ENCODE measurements at places on chromosomes 3 and 15.

DNA sequence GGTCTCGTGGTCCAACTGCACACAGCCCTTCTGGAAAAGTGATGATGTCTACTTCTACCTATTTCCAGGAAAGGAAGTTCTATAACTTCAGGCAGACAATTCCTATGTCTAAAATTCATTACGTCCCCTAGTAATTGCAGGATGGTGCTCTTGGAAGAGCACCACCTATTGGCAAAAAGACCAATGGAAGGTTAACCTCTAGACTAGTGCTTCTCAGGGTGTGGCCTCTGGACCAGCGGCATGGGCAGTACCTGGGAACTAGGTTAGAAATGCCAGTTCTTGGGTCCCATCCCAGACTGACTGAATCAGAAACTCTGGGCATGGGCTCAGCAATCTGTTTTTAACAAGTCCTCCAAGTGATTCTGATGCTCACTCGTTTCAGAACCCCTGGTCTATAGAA lies 258.3 kb upstream of the ICE2 start:
- no peak overlapping the region for H3K4me3 ChIP-seq
- H3K36me3 ChIP-seq, result peaks cover 5% of the 10 kb centered on the region
- no peak for DNase-seq
- no peaks in the 10 kb centered on the region for H3K27me3 ChIP-seq
- peak overlapping the region; percentile 94 for H3K27ac ChIP-seq

DNA sequence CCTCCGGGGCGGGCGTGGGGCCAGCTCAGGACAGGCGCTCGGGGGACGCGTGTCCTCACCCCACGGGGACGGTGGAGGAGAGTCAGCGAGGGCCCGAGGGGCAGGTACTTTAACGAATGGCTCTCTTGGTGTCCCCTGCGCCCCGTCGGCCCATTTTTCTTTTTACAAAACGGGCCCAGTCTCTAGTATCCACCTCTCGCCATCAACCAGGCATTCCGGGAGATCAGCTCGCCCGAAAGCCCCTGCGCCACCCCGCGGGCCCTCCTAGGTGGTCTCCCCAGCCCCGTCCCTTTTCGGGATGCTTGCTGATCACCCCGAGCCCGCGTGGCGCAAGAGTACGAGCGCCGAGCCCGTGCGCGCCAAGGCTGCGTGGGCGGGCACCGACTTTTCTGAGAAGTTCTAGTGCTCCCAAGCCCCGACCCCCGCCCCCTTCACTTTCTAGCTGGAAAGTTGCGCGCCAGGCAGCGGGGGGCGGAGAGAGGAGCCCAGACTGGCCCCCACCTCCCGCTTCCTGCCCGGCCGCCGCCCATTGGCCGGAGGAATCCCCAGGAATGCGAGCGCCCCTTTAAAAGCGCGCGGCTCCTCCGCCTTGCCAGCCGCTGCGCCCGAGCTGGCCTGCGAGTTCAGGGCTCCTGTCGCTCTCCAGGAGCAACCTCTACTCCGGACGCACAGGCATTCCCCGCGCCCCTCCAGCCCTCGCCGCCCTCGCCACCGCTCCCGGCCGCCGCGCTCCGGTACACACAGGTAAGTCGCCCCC lies at the start of gene THBS1:
THBS1 (plus strand) TSS at position 595 of the 757 bp plus-strand sequence. CDS start 779 bp downstream, outside the sequence.
- peak within 1 kb of the TSS; percentile 78 for H3K27ac ChIP-seq
- H3K4me1 ChIP-seq, result peaks cover 22% of the 10 kb centered on the region
- H3K36me3 ChIP-seq, result peaks cover 9% of the 10 kb centered on the region
- peaks cover 32% of the 10 kb centered on the region for H3K27me3 ChIP-seq
- H3K4me3 ChIP-seq, result peak within 1 kb of the TSS; percentile 91

GRCh38 chr3:77513542-77513941 lies 473.6 kb downstream of the ROBO2 start:
- no peak for DNase-seq
- no peaks in the 10 kb centered on the region for H3K27me3 ChIP-seq
- H3K27ac ChIP-seq, result no peak overlapping the region
- no peak overlapping the region for H3K4me3 ChIP-seq

- H3K4me3 ChIP-seq, result no peak overlapping the region
- no peaks in the 10 kb centered on the region for H3K27me3 ChIP-seq
- no peak overlapping the region for H3K27ac ChIP-seq
- no peaks in the 10 kb centered on the region for H3K36me3 ChIP-seq
- no peaks in the 10 kb centered on the region for H3K4me1 ChIP-seq
Observed at GRCh38 chr3:162139841-162140240, 643.2 kb downstream of the OTOL1 start.

DNA sequence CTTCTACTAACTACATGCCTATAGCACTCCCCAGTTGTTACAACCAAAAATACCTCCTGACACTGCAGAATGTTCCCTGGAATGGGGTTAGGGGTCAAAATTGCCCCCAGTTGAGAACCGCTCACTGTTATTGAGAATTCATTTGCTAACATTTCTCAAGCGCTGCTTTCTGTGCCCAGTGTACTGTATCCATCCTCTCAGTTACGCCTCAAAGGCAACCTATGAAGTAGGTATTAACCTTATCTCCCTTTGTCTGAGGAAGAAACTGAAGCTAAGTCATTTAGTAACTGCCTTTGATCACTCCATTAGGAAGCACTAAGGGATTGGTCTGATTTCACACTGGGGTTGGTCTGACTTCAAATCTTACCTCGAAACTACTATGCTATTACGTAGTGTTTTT lies 70.1 kb downstream of the CADPS start:
- H3K4me3 ChIP-seq, result no peak overlapping the region
- H3K36me3 ChIP-seq, result no peaks in the 10 kb centered on the region
- no peak for DNase-seq
- no peak overlapping the region for H3K27ac ChIP-seq
- no peaks in the 10 kb centered on the region for H3K4me1 ChIP-seq

- no peaks in the 10 kb centered on the region for H3K27me3 ChIP-seq
- peaks cover 2% of the 10 kb centered on the region for H3K36me3 ChIP-seq
- DNase-seq, result no peak
- no peak overlapping the region for H3K4me3 ChIP-seq
- no peak overlapping the region for H3K27ac ChIP-seq
Observed at GRCh38 chr15:100167884-100168375, 173.8 kb downstream of the ADAMTS17 start.

DNA sequence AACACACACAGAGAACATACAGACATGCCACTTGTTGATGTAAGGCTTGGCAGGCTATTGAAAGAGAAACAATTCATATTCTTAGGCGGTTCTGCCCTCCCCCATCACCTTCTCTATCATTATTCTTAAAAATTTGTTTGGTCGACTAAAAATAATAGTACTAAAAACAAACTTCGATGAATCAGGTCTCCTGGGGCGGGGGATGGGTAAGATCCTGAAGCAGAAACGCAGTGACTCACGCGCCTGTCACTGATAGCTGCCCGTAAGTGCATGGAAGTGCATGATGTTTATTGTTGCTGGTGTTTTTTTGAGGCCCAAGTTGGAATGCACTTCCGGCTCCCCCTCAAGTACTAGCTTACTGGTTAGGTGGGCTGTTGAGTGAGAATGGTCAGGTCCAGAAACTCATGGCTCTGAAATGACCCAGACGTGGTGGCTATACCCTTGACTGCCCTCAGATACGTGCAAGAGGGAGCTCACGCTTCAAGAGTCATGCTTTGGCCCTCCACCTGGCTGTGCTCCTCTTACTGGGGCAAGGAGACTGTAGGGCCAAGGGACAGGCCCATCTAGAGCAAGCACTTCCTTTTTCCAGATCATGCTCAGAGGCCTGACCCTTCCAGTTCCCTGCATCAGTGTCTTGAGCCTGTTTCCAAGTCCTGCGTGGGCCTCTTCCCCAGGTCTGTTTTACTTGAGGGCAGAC lies 10.9 kb downstream of the SMAD3 start:
- peaks cover 69% of the 10 kb centered on the region for H3K4me1 ChIP-seq

- H3K27ac ChIP-seq, result peak overlapping the region; percentile 60
- no peak for DNase-seq
- no peak overlapping the region for H3K4me3 ChIP-seq
- no peaks in the 10 kb centered on the region for H3K36me3 ChIP-seq
Observed at GRCh38 chr3:141255846-141256261, 24.2 kb downstream of the PXYLP1 start.

GRCh38 chr15:62454567-62455172 lies 289.6 kb upstream of the C2CD4B start:
- peaks cover 3% of the 10 kb centered on the region for H3K4me1 ChIP-seq
- H3K36me3 ChIP-seq, result no peaks in the 10 kb centered on the region
- peaks cover 30% of the 10 kb centered on the region for H3K27me3 ChIP-seq
- no peak overlapping the region for H3K4me3 ChIP-seq
- DNase-seq, result no peak

- H3K27ac ChIP-seq, result peak overlapping the region; percentile 99
- H3K4me1 ChIP-seq, result peaks cover 33% of the 10 kb centered on the region
- peaks cover 6% of the 10 kb centered on the region for H3K36me3 ChIP-seq
- H3K4me3 ChIP-seq, result no peak overlapping the region
- H3K27me3 ChIP-seq, result no peaks in the 10 kb centered on the region
Observed at GRCh38 chr3:187747506-187747905, 2.2 kb upstream of the BCL6 start.

- H3K27ac ChIP-seq, result no peak overlapping the region
- H3K4me1 ChIP-seq, result peaks cover 9% of the 10 kb centered on the region
- H3K4me3 ChIP-seq, result no peak overlapping the region
- peaks cover 3% of the 10 kb centered on the region for H3K36me3 ChIP-seq
- no peak for DNase-seq
Observed at GRCh38 chr3:39115870-39116269, 8.4 kb downstream of the TTC21A start.

- no peak overlapping the region for H3K27ac ChIP-seq
- no peaks in the 10 kb centered on the region for H3K27me3 ChIP-seq
- no peaks in the 10 kb centered on the region for H3K36me3 ChIP-seq
- H3K4me1 ChIP-seq, result peaks cover 7% of the 10 kb centered on the region
- no peak for DNase-seq
- no peak overlapping the region for H3K4me3 ChIP-seq
Observed at GRCh38 chr3:27596921-27597320, 112.7 kb upstream of the SLC4A7 start.

- H3K36me3 ChIP-seq, result peaks cover 2% of the 10 kb centered on the region
- H3K27ac ChIP-seq, result no peak overlapping the region
- no peak overlapping the region for H3K4me3 ChIP-seq
- no peak for DNase-seq
- H3K4me1 ChIP-seq, result peaks cover 47% of the 10 kb centered on the region
Observed at GRCh38 chr15:90049666-90050604, 48.8 kb downstream of the ZNF710 start.

DNA sequence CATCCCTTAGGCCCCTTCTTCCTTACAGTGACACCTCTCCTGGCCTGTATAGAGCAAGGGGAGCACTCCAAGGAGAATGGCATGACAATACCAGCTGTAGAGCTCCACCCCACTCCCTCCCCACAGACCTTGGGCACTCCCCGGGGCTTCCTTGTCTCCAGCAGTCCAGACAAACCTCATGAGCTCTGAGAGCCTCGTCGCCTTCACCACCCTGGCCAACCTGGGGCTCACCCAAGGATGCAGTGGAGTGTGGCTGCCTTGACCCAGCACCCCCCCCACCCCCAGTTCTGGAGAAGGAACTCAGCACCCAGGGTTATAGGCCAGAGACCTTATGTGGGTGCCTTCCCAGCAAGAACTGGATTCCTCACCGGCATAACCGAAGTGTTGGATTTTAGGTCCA lies 7.4 kb upstream of the SLCO2A1 start:
- no peaks in the 10 kb centered on the region for H3K36me3 ChIP-seq
- peaks cover 46% of the 10 kb centered on the region for H3K27me3 ChIP-seq
- DNase-seq, result no peak
- no peak overlapping the region for H3K27ac ChIP-seq
- no peaks in the 10 kb centered on the region for H3K4me1 ChIP-seq

GRCh38 chr15:65089206-65089824 lies 12.8 kb downstream of the KBTBD13 start:
- no peak for DNase-seq
- H3K36me3 ChIP-seq, result peaks cover 3% of the 10 kb centered on the region
- peaks cover 3% of the 10 kb centered on the region for H3K4me1 ChIP-seq
- no peak overlapping the region for H3K27ac ChIP-seq
- peaks cover 6% of the 10 kb centered on the region for H3K27me3 ChIP-seq

GRCh38 chr3:64685331-64685799 lies 2.4 kb downstream of the ADAMTS9 start:
- H3K4me1 ChIP-seq, result peaks cover 8% of the 10 kb centered on the region
- H3K36me3 ChIP-seq, result peaks cover 4% of the 10 kb centered on the region
- peaks cover 56% of the 10 kb centered on the region for H3K27me3 ChIP-seq
- no peak overlapping the region for H3K27ac ChIP-seq
- peak overlapping the region; percentile 36 for H3K4me3 ChIP-seq

DNA sequence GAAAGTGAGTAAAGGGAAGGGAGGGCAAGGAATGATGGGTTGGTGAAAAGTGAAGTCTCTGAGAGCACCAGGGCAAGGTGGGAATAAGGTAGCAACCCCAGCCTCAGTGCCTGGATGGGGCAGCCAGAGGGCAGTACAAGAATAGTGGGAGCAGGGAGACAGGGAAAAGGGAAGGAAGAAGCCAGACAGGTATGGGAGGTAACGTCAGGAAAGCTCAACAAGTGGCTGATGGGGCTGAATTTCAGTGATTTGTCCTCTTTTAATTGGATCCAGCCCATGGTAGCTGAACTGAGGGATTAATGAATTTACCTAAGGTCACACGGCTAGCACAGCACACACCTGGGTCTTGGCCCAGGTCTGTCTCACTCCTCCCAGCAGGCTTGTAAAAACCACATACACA lies 12.6 kb downstream of the RORA start:
- H3K4me1 ChIP-seq, result peaks cover 2% of the 10 kb centered on the region
- H3K27ac ChIP-seq, result no peak overlapping the region
- H3K27me3 ChIP-seq, result peaks cover 71% of the 10 kb centered on the region
- no peak overlapping the region for H3K4me3 ChIP-seq
- DNase-seq, result no peak

GRCh38 chr3:190537146-190537545 lies 23.3 kb downstream of the IL1RAP start:
- H3K36me3 ChIP-seq, result peaks cover 5% of the 10 kb centered on the region
- DNase-seq, result no peak
- no peak overlapping the region for H3K27ac ChIP-seq

DNA sequence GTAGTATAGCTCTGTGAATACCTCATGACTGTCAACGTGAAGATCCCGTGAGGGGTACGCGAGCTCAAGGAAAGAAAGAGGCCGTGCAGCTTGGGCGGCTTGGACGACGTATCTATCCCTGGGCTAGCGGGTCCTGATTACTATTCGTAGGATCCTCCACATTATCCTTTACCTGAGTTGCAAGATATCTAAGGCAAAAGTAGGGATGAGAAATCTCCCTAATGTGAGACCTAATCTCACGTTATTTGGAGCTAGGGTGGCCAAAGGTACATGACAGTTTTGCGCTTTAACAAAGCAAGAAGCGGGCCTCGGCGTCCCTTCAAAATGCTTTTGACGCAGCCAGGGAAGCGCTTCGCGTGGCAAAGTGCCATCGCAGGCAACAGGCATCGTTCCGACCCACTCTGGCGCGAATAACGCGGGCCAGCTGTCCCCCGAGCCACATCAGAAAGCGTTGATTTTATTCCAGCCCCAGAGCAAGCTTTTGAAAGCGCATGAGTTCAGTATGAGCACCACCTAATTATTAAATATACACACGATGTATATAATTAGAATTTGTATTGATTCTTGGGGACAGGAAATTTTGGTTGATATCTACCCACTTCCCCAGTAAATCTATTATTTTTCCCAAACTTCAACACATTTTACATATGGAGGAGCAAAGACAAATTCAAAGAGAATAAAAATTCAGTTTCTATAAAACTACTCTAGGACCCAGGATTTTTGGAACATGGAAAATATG lies 2.5 kb upstream of the EOMES start:
- peaks cover 37% of the 10 kb centered on the region for H3K4me1 ChIP-seq
- H3K27me3 ChIP-seq, result peaks cover 82% of the 10 kb centered on the region
- no peak for DNase-seq
- H3K36me3 ChIP-seq, result peaks cover 2% of the 10 kb centered on the region
- peak overlapping the region; percentile 89 for H3K4me3 ChIP-seq

GRCh38 chr3:14796403-14797077 lies 22.2 kb upstream of the FGD5 start:
- H3K27ac ChIP-seq, result no peak overlapping the region
- H3K27me3 ChIP-seq, result peaks cover 28% of the 10 kb centered on the region
- H3K4me3 ChIP-seq, result no peak overlapping the region
- no peak for DNase-seq
